ENCODE measurements at places on chromosomes 3 and 15. TPM values are rescaled to one million over a fixed set of nuclear protein-coding genes. Genes with fewer than 3 reads are reported as not detected.

DNA sequence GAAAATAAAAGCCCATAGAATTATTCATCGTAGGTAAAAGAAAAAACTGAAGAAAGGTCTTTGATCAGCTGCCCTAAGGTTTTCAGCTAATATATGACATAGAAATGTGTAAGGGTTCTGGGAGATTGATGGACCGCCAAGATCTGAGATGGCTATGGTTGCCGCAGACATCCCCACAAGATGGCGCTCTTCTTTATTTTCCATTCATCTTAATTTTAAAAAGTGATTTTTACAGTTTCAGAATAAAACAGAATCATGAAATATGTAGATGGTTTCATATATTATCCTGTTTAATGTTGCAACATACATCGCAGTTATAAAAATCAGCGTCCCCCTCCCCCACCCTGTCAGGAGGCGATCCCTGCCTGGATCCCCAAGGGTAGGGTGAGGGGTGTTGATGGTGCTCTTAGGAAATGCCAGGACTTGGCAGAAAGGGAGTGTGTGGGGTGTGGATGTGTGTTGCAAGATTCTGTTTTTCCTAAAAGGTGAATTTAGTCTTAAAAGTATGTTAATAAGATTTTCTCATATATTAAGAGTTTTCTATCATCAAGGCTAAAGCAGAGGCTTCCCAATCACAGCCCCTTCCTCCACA is 68.8 kb downstream of the ANXA2 start:
- no peak for DNase-seq

GRCh38 chr3:148128136-148128535 is 569.6 kb upstream of the AGTR1 start:
- DNase-seq, result no peak

DNA sequence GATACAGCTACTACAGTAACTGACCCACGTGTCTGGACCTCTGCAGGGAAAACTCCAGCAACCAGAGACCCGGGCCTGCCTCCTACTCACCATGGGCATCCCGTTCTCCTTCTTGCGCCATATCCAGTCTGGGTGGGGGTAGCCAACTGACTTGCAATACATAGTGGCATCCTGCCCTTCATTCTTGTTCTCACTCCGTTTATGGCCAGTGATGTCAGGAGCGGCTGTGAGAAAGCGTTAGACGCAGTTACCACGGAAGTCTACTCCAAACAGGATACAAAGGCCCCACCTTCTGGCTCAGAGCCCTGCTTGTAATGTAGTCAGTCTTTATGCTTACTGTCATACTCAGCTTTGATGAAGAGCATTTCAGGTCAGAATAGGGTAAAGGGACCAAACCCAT is 59.6 kb downstream of the NPTN start:
- no peak for DNase-seq

DNA sequence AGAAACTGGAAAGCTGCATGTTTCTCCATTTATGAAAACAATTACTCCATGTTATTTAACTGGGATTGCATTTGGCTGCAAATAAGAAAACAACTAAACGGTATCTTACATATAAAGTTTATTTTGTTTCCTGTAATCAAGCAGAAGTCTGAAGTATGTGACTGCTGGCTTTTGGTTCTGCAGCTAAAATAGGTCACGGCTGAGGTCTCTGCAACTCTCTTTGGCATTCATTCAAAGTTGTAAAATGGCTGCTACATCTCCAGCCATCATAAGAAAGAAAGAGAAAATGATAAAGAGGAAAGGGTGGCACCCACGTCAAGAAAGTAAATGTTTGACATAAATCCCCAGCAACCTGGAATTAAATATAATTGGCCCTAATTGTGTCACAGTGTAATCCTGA is 406.1 kb downstream of the TBC1D5 start:
- no peak for DNase-seq

DNA sequence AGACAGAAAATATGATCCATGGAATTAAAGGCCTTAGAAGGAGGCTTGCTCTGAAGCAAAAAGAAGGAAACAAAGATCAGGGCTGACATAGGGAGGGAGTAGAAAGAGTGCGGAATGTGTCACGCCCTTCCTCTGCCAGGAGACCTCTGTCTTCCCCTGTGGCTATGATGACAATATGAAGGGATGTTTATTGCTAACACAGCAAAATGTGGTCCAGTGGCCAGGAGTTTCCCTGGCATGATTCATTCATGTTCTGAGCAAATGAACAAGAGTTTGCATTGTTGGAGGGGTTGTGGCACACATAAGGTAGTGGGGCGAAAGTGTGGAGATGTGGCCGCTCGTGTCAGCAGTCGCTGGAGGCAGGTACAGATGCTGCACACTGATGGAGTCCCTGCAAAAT is 169.4 kb downstream of the SHQ1 start:
- no peak for DNase-seq

DNA sequence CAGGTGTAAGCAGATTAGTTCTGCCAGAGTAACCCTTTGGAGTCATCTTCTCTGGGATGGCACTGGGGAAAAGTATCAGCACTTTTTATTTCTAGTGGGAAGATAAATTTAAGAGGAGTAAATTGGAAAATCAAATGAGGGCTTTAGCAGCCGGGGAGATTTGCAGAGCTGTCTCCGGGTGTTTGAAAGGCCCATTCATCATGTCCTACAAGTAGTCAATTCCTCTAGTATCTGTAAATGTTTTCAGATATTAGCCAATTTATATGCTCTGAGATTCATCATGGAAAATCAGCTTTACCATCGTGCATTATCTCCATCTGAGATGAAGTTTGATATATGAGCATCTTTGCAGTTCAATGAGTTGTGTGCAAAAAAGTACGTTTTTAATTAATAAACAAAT is 93.6 kb downstream of the CDIN1 start:
- no peak for DNase-seq

DNA sequence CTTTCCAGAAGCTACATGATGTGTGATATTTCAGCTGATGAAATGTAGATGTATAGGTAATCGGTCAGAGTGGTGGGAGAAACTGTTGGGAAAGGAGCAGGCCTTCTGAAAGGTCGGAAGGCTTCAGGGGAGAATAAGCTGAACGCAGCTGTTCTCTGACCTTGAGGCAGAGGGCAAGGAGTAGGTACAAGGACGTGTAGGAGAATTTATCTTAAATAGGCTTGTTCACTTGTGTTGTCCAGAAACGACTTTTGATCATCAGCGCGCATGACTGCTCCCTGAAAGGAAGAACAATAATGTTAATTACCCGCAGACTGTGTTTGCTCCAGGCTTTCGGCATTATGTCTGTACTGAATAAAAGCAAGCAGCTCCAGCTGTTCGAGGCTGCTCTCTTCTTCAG is 39.6 kb downstream of the GPR160 start:
- no peak for DNase-seq

GRCh38 chr3:17044855-17045254 is 160.1 kb downstream of the PLCL2 start:
- DNase-seq, result no peak

- no peak for DNase-seq
Measured at GRCh38 chr15:101689901-101690300, 34.4 kb downstream of the TARS3 start.

GRCh38 chr3:155302481-155302880 is 9.0 kb upstream of the STRIT1 start:
- no peak for DNase-seq

DNA sequence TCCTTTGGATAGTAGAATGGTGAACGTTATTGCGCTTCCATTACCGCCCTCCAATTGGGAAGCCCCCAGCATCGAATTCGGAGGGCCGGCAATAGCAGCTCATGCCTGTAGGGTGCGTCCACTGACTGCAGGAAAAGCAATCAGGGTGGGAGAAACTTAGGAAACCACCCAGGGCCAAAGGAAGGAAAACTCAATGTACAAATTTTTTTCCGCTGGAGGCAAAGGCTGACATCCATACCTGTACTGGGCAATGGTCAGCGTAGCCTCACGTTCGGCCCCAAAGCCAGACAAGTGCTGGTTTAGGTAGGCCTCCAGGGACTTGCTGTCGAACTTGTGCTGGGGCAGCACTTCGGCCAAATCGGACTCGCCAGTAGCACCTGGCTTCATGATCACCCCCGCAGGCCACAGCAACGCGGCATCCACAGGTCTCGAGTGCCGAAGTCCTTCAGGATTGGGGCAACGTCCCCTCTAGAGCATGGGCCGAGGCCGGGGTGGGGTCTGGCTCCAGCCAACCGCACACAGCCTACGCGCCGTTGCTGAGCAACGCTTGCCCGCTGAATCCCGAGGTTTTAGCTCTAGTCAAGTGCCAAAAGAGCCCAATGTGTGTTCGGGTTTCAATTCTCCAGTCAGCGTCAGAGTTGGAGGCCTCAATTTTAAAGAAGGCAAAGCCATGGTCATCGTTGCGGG is at the start of gene ACAD11:
Gene ACAD11, minus strand, starts transcription at position 445 of the 687 bp plus-strand sequence. Its CDS starts 58 bp downstream, at position 387.
- DNase-seq, result peak; percentile 75

DNA sequence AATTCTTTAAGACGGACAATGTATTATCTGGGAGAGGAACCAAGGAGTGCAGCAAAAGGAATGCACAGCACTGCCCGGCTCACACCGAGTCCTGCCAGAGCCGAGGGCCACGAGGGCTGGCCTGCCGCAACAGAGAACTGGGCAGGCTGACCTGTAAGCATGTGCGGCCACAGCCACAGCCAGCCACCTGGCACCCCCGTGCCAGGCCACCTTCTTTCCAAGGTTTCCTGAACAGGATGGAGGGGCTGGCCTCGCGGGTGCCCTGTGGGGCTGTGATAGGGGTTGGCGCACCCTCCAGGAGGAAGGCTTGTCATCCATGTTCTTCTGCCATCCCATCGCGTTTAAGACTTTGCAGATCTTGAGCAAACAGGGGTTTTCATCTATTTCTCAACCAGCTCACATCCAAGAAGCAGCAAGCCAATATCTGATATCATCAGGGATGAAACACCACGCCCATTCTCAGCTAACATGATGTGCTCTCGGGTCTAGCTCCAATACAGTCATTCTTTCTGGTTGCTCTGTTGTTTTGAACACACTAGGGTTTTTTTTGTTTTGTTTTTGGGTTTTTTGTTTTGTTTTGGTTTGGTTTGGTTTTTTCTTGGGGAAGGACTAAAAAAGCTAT is 10.2 kb downstream of the CA12 start:
- DNase-seq, result no peak

- no peak for DNase-seq
Measured at GRCh38 chr15:80573606-80574005, 121.5 kb upstream of the ABHD17C start.

DNA sequence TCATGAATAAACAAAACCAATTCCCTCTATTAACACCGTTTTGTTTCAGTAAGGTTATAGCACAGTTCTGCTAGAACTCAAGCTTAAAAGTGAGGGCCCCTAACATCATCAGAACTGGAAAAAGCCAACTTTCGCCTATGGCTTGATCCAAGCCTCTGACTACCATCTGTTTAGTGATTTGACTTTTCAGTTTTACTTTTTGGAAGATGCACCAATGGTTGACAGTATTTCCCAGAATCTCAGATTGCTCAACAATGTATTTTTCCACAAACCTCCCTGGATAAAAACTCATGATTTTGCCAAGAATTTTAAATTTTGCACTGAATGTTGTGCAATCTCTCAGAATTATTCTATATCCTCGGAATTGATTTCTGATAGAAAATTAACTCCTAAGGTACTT is 190.7 kb downstream of the LSAMP start:
- DNase-seq, result no peak

DNA sequence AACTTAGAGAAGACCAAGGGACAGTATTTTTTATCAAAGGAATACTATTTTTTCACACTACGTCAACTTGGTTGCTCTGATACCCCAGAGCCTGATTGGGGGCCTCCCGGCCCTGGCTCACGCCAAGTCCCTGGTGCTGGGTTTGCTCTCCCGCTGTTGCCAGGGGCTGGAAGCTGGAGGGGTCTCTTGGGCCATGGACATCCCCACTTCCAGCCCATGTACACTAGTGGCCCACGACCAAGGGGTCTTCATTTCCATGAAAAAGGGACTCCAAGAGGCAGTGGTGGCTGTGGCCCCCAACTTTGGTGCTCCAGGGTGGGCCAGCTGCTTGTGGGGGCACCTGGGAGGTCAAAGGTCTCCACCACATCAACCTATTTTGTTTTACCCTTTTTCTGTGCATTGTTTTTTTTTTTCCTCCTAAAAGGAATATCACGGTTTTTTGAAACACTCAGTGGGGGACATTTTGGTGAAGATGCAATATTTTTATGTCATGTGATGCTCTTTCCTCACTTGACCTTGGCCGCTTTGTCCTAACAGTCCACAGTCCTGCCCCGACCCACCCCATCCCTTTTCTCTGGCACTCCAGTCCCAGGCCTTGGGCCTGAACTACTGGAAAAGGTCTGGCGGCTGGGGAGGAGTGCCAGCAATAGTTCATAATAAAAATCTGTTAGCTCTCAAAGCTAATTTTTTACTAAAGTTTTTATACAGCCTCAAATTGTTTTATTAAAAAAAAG is 20.3 kb upstream of the BSN start:
- peak; percentile 80 for DNase-seq

DNA sequence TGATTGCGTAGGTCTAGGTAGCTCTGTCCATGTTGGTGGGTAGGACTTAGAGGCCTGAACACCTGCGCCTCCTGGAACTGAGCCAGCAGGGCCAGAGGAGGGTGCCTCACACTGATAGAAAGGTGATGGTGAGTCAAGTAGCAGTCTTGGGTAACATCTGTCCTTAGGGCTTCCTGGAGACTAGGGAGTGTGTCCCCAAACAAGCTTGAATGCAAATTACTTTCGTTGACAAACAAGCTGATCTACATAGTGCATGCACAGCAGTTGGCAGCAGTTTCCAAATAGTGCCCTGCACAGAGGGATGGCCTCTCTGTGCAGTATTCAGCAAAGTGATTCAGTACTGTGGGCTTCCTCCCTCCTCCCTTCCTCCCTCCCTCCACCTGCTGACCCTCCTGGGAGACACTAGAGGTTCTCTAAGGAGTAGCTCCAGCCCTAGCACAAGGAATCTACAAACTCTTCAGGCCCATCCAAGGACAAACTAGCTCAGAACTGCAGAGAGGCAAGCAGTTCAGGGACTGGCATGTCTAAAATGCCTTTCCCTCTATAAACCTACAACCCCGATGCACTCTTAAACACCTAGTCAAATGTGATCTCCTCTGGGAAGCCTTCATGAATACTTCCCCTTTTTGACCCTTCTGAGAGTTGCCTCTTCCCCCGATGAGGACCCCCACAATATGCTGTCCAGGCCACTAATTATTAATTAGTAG is 61.0 kb downstream of the TLE3 start:
- no peak for DNase-seq

The GOLGA8N gene
- 7.3 TPM for total RNA-seq

The THRB gene
- total RNA-seq, result 2.2 TPM

The KCNH8 gene
- not detected for total RNA-seq

The CYP11A1 gene
- 51.8 TPM for total RNA-seq

The GOLGA6D gene
- total RNA-seq, result not detected

The STRIT1 gene
- not detected for total RNA-seq

The SLC2A2 gene
- not detected for total RNA-seq

The CYP1A1 gene
- total RNA-seq, result not detected

The KNG1 gene
- total RNA-seq, result not detected

The RHCG gene
- total RNA-seq, result not detected

The GATM gene
- 170 TPM for total RNA-seq

The C2CD4A gene
- total RNA-seq, result 0.13 TPM

The CHRNA5 gene
- total RNA-seq, result 1.6 TPM

The CFAP161 gene
- total RNA-seq, result 0.51 TPM

The CFAP20DC gene
- total RNA-seq, result 1.4 TPM

The TMEM108 gene
- under 0.01 TPM for total RNA-seq

The CTSH gene
- 96.8 TPM for total RNA-seq

The DUOXA1 gene
- 0.60 TPM for total RNA-seq

The ANKUB1 gene
- total RNA-seq, result not detected

The GALNT15 gene
- total RNA-seq, result 118 TPM

The PTH1R gene
- 13.4 TPM for total RNA-seq

The MOBP gene
- 0.24 TPM for total RNA-seq

The A4GNT gene
- total RNA-seq, result not detected

The MRAS gene
- total RNA-seq, result 42.7 TPM

Measured in ovary (tissue), 10 donors.